ENCODE measurements at places on chromosomes 3 and 15.

- no peak for DNase-seq
Measured at GRCh38 chr3:185210621-185211142, 43.2 kb downstream of the EHHADH start.

DNA sequence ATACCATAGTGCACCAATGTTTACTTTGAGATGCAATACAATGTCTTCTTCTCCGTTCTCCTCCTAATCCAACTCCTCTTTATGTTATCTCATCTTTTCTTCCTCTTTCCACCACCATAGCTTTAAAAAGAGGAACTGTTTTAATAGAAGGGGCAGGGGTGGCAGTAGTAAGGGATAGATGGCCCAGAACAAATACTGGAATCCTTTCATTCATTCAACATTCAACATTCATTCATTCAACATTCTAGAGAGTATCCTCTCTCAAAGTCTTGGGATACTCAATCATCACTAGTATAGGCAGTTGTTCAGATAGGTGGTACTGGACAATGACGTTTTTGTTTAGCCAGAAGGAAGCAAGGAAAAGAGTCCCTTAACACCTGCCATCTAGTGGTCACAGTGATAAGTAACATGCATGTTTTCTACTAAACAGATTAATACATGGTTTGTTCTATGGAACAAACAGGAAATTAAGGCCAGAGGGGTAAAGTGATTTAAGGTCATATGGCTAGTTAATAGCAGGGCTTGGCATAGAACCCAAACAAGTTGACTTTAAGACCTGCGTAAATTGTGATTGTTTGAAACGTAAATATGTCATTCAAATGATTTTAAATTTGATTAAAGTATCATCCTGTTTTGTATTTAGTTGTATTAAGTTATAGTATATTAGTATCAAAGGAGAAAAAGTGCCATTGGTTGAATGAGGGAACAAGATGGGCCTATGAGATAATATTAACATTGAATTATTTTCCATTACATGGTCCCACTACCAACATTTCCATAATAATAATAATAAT is 26.9 kb upstream of the EHHADH start:
- DNase-seq, result no peak

GRCh38 chr3:190644766-190645165 is 130.9 kb downstream of the IL1RAP start:
- DNase-seq, result no peak

- DNase-seq, result no peak
Measured at GRCh38 chr3:191740712-191741111, 279.7 kb downstream of the PYDC2 start.

DNA sequence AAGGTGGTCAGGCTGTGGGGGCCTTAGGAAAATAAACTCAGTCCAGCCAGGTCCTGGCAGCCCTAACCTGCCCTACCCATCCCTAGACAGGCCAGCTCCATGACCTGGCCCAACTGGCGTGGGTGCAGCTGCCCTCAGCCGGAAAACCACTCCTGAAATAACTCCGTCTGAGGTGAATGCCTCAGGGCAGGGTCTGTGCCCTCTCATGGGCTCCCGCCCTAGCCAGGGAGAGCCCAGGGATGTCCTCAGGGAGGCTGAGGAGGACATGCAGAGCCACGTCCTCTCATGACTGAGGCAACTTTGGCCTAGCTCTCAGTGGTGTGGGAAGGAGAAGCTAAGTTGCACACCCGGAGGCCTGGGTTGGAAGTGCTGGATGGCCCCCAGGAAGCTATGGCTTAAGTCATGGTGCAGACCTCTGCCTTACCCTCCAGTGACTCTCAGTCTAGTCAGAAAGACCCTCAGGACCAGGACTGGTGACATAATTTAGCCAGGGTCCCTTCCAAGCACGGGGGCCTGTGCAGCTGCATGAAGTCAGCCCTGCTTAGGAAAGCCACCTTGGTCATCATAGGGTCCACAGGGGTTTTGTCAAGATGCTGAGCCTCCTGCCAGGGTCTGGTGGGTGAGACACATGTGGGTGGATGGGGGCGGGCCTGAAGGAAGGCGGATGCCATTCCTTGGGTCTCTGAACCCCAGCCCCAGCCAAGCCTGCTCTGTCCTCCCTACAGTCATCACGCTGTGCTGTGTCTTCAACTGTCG is 7.4 kb downstream of the TMIE start:
- DNase-seq, result no peak

- peak; percentile 96 for DNase-seq
Measured at GRCh38 chr3:149086232-149086988, at the start of gene HLTF. TSS of gene HLTF (minus strand) at chr3:149086533. CDS start at chr3:149086336, 197 bp downstream.

GRCh38 chr3:189404797-189405484 is 226.2 kb upstream of the TP63 start:
- DNase-seq, result no peak

GRCh38 chr15:57445872-57446271 is 69.6 kb downstream of the CGNL1 start:
- no peak for DNase-seq

DNA sequence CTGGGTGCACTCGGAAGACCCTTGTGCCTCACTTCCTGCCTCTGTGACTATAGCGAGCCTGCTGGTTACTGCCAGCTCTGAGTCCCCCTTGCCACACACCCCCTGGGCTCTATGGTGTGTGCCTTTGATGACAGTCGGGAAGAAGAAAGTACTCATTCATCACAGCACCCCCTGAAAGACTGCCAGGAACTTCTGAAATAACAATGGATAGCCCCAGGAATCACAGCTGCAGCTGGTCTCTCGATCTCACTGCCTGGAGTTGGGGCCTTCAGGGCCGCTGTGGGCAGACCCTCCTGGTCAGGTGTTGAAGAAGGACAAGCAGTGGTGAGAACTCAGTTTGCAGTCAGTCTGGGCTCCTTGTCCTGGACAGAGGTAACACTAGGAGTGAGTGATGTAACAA is 9.8 kb upstream of the RPP14 start:
- no peak for DNase-seq

DNA sequence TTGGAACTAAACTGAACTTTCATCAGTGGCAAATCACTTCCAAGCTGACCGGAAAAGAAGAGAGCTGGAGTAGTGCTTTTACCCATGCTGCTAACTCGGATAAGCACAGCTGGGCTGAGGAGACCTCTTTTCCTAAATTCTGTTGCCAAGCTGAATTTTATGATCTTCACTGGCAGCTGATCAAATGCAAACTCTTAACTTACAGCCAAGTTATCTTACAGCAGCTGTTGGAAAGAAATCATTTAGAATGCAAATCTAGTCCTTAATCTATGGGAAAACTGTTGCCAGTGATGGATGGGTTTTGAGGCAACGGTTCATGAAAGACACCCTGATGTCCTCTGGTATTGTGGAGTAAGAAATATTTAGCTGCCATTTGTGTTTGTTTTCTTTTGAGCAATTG is 216.5 kb downstream of the ZNF385D start:
- no peak for DNase-seq
